ENCODE measurements at places on chromosomes 5 and 9.

GRCh38 chr5:102826629-102827028, 71.5 kb downstream of the PAM start:
- DNase-seq, result no peak

DNA sequence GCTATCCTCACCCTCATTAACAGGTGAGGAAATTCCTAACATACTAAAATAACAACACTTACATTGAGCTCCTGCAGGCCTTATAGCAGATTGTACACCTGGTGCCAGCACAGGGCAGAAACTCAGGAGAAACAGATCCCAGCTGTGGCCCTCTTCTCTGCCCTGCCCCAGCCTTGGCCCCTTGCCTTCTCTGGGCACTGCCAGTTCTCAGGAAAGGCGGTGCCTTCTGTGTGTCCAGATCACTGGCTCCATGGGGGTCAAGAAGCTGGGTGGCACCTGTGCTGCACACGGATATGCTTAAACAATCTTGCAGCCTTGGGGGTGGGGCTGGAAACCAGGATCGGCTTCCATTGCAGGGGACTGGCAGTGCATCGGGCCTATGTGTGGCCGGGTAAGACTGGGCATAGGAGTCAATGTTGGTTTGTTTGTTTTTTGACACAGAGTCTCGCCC, 19.3 kb downstream of the KYAT1 start:
- no peak for DNase-seq

DNA sequence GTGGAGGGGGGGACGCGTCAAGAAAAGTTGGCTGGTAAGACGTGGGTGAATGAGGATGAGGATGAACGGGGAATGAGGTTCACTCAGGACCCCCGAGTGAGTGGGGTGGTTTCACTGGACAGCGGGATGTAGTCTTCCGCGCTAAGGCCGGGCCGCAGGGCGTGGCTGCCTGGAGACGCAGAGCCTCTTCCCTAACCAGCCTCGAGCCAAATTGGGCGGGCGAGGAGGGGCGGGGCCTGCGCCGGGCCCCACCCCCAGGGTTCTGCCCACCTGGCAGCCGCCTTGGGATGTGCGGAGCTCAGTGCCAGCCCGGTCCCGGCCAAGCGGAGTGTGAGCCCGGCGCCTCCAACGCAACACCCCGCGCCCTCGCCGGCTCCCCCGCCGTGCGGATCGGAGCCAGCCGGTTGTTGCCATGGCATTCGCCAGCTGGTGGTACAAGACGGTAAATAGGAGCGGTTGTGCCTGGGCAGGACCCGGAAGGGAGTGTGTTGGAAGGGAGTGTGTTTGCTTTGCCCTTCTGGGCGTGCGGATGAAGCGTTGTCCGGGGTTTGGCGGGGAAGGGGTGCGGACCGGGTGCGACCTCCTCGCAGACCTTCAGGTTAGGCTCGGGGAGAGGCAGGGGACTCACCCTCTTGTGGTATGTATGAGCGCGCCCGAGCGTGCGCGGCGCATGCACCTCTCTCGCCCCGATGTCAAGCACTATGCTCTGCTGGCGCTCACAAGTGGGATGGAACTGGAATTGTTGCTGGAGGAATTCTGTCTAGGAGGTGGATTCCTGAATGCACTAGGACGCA, 746 bp downstream of the CAST start:
- peak; percentile 83 for DNase-seq

- DNase-seq, result no peak
Measured at GRCh38 chr5:5683174-5683573, 260.7 kb downstream of the ICE1 start.

- DNase-seq, result no peak
Measured at GRCh38 chr9:26112724-26113123, 434.5 kb upstream of the TUSC1 start.

- peak; percentile 66 for DNase-seq
Measured at GRCh38 chr9:15509931-15510788, 610 bp downstream of the PSIP1 start.

DNA sequence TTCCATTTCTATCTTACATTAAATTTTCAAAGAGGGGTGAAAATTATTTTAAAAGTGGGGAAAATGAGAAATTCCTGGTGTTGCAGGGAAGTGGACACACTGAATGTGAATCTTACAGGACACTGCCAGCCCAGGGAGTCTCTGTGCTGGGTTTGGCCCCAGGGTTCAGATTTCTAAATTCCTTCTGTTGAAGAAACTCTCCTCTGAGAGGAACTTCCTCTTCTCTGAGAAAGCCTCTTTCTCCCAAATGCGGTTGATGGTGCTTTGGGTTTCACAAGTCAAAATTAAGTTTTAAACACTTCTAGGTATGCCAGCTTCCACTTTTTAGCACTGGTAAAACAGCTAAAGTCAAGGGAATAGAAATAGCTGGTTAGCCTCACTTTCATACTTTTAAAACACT, 317.9 kb upstream of the ITGA1 start:
- DNase-seq, result no peak

DNA sequence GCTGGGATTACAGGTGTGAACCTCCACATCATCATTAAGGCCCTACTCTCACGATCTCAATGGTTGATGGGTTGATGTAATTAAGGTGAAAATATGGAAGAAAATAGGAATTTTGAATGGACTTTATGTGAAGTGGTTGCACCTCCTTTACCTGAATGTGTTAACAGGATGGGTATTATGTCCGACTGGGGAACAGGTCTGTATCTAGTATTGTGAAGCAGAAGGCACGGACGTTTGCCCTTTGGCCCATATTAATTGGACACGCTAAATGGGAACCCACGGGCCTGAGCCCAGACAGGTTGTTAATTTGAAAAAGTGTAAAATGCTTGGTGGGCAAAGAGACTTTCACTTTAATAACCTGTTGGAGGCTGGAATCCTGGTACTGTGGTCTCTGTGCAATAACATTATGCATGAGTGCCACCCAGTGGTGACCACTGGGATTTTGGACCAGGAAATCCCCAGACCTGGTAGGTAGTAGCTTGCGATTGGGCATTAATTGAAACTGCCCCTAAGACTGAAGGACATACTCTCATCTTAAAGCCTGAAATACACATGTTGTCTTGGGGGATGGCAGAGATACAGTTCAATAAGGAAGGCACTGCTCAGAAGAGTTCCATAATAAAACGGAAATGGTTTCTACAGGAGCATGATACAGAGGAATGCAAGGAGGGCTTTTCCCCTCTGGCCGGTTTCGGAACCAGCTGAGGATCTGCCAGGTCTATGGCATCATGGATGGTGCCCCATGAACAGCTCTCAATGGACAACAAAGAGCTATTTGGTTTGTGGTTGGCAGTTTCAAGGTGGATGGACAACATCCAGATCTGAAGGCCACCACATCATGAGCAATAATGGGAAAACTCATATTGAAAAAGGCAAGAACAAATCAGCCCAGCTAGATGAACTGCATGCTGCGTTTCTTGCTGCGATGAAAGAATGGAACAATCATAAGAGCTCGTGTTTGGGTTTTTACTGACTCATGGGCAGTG, 26.2 kb upstream of the BICD2 start:
- peak; percentile 76 for DNase-seq

All from CD4-positive, alpha-beta T cell treated with Interleukin-4 for 4 hours (primary cell).